ENCODE measurements at places on chromosomes 3 and 15.

DNA sequence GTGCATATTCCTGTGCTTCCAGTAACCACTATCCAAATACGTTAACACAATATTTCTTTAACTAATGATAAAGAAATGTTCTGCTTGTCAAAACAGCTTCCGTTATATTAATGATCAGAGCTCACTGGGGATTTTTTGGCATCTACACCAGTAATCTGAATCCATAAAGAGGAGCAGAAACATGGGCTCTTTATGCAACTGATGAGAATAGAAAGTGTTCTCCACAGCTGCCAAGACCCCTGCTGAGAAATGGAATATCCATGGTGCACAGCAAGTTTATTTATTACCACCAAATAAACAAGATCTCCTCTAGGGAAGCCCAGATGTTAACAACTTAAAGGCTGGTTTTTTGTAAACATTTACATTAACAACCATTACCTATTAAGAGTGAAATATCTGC is 54.5 kb downstream of the ALDH1A2 start:
- no peak for DNase-seq

DNA sequence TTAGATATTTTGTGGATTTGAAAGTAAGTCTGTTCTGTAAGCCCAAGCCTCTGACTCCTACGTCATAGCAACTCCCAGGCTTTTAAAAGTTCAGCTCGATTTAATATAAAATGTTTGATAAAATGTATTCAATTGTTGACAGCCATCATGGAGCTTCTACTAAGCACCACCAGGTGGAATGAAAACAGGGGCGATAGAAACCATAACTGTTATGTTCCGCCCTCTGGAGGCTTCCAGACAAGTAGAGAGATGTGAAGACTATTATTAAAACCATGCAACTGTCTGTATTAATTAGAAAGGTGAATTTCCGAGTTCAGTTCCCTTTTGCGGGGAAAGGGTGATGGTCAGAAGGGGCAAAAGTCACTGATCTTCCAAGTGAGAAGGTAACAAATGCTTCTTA is 292.2 kb downstream of the NR2F2 start:
- DNase-seq: no peak

DNA sequence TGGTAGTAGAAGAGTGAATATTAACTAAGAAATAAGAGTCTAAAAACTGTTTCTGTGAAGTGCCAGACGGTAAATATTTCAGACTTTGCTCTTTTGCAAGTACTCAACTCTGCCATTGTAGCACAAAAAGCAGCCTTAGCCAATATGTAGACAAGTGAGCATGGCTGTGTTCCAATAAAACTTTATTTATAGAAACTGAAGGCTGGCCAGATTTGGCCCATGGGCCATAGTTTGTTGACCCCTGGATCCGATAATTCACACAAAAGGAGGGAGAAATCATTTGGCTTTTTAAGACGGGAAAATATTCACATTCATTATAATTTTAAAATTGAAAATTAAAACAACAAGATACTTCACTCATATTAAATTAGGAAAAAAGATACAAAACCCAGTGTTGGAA is 15.4 kb downstream of the EID1 start:
- no peak for DNase-seq

DNA sequence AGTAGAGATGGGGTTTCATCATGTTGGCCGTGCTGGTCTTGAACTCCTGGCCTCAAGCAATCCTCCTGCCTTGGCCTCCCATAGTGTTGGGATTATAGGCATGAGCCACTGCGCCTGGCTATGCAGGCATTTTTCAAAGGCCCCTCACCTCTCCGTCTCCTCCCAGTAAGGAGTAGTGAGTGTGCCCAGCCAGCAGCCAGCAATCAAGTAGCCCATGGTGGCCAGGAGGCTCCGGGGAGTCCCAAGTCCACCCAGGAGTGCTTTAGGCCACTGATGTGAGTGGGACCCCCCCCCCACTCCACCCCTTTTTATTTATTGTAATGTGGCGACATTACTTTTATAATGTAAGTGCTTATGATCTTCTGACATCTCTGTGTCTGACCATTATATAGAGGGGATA is 8.1 kb downstream of the ISG20 start:
- no peak for DNase-seq

DNA sequence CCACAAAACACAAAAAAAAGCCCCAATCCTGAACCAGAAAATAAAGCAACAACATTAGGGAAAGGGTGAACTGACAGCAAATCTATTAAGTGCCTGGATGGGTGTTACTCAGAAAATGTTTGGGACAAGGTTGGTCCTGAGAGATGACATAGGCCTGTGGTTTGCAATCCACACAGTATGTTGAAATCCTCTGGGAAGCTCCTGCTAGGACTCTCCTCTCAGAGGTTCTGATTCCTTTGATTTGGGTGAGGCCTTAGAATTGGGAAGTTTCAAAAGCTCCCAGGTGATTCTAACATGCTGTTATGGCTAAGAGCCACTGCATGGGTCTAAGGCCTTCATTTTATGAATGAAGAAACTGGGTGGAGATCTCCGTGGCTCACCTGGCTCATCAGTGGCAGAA is 18.4 kb downstream of the CLDN1 start:
- peak; percentile 30 for DNase-seq

- no peak for DNase-seq
Measured at GRCh38 chr15:99202176-99202552, 47.2 kb downstream of the TTC23 start.

GRCh38 chr3:73389117-73389813 is 235.5 kb downstream of the PDZRN3 start:
- DNase-seq: no peak

DNA sequence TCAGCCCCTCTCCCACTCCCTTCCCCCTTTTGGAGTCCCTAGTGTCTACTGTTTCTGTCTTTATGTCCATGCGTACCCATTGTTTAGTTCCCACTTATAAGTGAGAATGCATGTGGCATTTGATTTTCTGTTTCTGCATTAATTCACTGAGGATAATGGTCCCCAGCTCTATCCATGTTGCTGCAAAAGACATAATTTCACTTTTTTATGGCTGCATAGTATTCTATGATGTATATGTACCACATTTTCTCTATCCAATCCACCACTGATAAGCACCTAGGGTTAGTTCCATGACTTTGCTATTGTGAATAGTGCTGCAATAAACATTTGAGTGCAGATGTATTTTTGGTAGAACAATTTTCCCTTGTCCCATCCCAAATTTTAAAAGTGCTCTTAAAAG is 34.2 kb upstream of the RSL24D1 start:
- DNase-seq: no peak

Data from AG10803 (cell line).